Cortex of kidney (tissue), 1 donor: ENCODE measurements at places on chromosomes 5 and 9.

GRCh38 chr9:99012957-99013512 lies 69.3 kb downstream of the COL15A1 start:
- no peak for DNase-seq

GRCh38 chr9:89010526-89011111 lies 19.4 kb downstream of the S1PR3 start:
- no peak for DNase-seq

DNA sequence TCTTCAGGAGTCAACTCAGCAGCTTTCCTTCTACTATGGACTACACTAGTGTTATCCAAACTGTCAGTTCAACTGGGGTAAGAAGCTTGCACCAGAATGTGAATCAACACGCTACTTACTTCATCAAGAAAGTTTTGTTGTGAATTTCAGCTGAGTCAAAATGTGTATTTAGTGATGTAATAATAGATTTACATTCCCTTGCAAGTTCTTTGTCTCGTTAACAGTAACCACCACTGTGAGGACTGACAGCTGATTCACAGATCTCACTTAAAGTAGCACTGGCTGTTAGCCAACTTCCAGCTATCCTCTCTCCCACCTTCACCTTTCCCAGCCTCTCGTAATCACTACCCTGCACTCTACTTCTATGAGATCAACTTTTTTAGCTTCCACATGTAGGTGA lies 445.3 kb downstream of the NTRK2 start:
- DNase-seq = no peak

DNA sequence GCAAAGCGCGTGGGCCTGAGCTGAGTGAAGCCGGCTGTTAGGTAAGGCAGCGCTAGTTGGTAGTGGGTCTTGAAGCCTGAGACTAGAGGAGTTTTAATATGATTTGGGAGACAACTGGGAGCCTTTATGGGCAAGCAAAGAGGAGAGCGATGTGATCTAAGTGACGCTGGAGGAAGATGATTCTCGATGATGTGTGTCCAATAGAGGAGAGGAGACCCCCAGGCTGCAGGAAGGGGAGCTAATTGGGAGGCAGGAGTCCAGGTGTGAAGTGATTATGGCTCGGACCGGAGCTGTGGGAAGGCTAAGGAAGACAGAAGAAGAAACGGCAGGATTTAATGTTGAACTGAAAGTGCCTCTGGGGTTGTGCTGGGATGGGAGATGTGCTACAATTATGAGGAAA lies 482.9 kb upstream of the KIF2A start:
- DNase-seq = no peak

- DNase-seq = no peak
Observed at GRCh38 chr5:58804291-58804690, 221.4 kb downstream of the RAB3C start.

DNA sequence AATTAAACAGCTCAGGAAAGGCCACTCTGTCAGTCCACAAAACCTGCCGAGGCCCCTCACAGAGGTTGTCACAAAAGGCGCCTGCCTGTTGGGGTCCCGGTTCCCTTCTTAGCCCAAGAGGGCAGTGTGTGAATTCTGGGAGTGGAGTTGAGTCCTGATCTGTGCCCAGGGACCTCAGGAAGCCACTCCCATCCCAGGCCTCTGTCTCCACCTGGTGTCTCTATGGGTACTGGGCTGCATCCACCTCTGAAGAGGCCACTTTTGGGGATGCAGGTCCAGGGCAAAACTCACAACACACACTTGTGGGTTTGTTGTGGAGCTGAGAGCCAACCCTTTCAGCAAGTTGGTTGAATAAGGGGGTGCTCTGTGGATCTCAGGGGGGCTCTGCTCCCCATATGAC lies 74.3 kb upstream of the STXBP1 start:
- no peak for DNase-seq

DNA sequence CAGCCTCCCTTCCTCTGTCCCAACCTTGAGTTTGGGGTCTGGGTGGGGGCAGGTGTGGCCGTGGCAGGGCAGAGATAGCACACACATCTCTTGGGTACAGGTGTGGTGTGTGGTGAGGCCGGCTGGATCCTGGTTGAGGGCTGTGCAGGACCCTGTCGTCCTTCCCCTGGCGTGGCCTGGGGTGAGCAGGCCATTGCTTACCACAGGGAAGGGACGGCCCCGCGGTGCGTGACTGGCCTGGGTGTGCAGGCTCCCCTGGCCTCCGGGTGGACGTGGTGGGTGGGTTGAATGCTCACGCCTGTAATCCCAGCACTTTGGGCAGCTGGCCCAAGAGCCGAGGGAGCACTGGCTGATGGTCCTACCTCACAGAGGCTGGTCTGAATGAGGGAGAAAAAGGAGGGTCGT lies 1.2 kb downstream of the ARRDC1 start:
- DNase-seq = no peak

GRCh38 chr5:59062986-59063683 lies 480.3 kb downstream of the RAB3C start:
- DNase-seq = no peak

DNA sequence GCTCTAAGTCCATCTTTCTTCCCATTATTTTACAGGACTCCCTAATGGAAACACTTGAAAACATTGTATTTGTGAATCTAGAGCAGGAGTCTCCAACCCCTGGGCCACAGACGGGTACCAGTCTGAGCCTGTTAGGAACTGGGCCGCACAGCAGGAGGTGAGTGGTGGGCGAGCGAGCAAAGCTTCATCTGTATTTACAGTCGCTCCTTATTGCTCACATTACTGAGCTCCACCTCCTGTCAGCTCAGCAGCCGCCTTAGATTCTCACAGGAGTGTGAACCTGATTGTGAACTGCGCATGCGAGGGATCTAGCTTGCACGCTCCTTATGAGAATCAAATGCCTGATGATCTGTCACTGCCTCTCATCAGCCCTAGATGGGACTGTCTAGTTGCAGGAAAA lies 111.0 kb downstream of the MED27 start:
- DNase-seq = no peak

DNA sequence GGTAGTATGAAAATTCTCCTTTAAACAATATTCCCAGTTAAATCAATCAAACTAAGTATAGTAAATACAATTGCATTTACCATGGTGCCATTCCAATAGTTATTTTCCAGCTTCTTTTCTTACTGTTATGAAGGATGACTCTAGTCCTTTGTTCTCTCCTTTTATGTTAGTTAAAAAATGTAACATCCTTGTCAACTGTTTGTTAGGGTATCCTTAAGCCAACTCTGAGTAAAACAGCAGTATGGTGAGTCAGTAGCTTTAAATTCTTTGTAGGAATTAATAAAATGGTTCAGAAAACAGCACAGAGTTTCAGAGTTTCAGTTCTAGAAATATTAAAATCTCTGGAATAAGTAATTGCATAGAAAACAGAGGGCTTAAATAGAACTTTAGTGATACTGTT lies 384.4 kb downstream of the MTRR start:
- DNase-seq = no peak
